Midbrain (tissue), 1 donor: ENCODE measurements at places on chromosomes 16 and 17.

- no peak for DNase-seq
These were observed 10.9 kb upstream of the DHRS7C start for GRCh38 chr17:9802294-9802693.

- no peak for DNase-seq
These were observed 14.2 kb downstream of the SLC7A5 start for GRCh38 chr16:87854907-87855683.

DNA sequence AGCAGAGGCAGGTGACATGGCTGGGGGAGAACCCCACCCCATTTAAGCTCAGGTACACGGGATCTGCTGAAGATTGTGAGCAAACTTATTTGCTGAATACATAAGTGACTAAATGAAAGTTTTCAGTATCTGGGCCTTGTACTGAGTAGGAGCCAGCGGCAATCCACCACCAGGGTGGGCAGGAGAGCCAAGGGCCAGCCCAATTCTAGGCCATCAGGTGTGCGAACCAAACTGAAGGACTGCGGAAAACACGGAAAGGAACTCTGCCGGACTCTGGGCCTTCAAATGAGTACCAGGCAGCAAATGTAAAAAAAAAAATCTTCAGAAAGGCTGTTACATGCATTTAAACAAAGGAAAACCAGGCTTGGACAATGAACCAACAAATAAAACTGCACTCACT is 19.7 kb downstream of the ARHGAP17 start:
- DNase-seq: no peak

- no peak for DNase-seq
These were observed 7.0 kb downstream of the KRT10 start for GRCh38 chr17:40815381-40815780.

DNA sequence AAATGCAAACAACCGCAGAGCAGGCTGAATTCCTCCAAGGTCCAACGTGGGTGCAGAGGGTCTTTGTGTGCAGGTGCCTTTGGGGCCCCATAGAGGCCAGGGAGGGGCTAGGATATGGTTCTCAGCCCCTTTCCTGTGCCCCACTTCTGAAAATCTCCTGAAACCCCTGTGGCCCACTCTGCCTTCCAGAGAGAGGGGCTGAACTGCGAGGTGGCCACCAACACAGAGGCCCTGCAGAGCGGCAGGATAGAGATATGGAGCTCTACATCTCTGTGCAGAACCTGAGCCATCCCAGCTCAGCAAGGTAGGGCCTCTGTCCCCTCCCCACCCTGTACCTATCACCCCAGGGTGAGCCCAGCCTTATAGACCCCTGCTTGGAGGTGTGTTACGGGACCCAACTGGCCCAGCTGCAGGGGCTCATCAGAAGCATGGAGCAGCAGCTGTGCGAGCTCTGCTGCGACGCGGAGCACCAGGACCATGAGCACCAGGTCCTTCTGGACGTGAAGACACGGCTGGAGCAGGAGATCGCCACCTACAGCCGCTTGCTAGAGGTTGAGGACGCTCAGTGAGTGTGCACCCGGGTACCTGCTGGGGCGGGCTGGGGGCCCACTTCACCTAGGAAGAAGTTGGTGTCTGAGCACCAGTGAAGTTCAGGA is 5.5 kb downstream of the USP6 start:
- no peak for DNase-seq

- no peak for DNase-seq
These were observed 6.6 kb upstream of the VASN start for GRCh38 chr16:4365014-4365406.

DNA sequence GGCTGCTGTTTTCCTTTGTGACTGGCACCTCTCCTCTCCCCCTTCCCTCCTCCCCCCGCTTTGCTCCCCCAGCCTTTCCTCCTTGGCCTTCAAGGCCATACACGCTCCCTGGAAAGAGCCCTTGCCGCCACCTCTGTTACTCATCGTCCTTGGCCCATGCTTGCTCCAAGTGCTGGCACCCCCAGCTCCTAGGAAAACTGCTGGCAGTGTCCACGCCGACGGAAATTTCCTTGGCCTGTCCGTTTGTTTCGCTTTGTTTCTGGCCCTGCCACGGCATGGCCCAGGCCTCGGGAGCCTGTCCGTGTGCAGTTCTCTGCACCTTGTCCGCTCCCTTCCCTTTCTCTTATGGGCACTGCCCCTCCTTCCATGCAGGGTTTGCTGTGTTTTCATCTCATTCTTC is 18.0 kb downstream of the CA5A start:
- DNase-seq: peak; percentile 42

DNA sequence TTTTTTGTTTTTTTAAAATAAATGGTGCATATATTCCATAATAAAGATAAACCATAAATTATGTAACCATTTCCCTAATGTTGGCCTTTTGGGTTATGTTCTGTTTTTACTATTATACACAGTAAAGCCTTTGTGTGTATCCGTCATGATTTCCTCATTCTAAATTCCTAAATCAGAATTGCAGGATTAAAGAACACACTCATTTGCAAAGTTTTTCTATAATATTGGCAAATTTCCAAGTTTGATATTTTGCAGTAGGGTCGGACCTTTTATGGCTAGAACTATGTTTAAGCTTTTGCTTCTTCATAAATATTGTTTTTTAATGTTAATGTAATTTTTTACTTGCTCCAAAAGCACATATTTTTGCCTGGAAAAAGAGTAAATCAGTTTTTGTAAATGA is 16.6 kb downstream of the GOSR1 start:
- no peak for DNase-seq

DNA sequence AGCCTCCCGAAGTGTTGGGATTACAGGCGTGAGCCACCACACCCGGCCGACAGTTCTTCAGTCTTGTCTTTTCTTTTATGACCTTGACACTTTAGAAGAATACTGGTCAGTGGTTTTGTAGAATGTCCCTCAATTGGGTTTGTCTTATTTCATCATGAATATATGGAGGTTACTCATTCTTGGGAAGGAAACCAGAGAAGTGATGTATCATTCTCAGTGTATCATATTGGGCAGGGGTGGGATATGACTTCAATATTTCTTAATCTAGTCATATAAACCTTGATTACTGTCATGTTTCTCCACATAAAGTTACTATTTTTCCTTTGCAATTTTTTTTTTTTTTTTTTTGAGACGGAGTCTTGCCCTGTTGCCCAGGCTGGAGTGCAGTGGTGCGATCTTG is 36.9 kb downstream of the SNTB2 start:
- DNase-seq: no peak

DNA sequence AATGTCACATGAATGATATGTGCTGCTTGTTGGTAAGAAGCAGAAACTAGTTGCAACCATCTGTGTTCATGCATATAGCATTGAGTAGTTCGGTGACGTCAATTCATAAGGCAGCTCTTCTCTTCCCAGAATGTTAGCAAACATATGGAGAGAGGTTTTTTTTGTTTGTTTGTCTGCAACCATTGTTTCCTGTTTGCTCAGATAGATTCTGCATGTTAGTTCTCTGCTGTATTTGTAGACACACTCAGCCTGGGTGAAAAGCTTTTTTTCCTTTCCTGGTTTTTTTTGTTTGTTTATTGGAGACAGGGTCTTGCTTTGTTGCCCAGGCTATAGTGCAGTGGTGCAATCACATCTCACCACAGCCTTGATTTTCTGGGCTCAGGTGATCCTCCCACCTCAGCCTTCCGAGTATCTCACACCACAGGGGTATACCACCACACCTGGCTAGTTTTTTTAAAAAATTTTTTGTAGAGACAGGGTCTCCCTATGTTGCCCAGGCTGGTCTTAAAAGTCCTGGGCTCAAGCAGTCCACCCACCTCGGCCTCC is 16.7 kb downstream of the WSB1 start:
- no peak for DNase-seq

- DNase-seq: no peak
These were observed 20.9 kb upstream of the CSNK2A2 start for GRCh38 chr16:58218786-58219185.

GRCh38 chr17:15404106-15405057 is 63.0 kb upstream of the TEKT3 start:
- DNase-seq: no peak

DNA sequence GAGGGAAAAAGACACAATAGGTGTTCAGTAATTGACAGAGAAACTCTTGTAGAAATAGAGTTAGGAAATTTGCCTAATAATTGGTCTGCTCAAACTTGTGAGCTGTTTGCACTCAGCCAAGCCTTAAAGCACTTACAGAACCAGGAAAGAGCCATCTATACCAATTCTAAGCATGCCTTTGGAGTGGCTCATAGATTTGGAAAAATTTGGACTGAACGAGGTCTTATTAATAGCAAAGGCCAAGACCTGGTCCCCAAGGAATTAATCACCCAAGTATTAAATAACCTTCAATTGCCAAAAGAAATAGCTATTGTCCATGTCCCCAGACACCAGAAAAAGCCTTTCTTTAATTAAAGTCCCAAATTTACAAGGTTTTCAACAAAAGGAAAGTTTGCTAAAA is 90.3 kb downstream of the EMP2 start:
- no peak for DNase-seq

DNA sequence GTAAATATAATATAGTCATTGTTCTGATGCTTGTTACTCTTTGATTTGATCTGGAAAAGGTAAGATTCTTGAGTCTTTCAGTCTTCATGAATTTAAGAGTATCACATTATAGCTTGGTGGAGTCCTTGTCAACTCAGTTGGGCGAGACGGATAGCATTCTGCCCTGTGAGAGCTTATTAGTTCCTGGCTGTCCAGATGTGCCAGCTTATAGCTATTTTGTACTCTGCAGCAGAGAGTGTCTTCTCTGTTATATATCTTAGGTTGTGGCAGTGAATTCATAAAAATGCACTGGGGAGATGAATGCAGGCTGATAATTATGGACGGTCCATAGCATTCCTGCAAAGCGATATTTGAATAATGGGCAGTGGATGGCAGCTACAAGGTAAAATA is 51.0 kb upstream of the CRISPLD2 start:
- no peak for DNase-seq

GRCh38 chr17:36131421-36131820 is 27.8 kb downstream of the CCL4 start:
- no peak for DNase-seq

GRCh38 chr17:9522074-9522473 is 53.5 kb downstream of the STX8 start:
- peak; percentile 56 for DNase-seq

DNA sequence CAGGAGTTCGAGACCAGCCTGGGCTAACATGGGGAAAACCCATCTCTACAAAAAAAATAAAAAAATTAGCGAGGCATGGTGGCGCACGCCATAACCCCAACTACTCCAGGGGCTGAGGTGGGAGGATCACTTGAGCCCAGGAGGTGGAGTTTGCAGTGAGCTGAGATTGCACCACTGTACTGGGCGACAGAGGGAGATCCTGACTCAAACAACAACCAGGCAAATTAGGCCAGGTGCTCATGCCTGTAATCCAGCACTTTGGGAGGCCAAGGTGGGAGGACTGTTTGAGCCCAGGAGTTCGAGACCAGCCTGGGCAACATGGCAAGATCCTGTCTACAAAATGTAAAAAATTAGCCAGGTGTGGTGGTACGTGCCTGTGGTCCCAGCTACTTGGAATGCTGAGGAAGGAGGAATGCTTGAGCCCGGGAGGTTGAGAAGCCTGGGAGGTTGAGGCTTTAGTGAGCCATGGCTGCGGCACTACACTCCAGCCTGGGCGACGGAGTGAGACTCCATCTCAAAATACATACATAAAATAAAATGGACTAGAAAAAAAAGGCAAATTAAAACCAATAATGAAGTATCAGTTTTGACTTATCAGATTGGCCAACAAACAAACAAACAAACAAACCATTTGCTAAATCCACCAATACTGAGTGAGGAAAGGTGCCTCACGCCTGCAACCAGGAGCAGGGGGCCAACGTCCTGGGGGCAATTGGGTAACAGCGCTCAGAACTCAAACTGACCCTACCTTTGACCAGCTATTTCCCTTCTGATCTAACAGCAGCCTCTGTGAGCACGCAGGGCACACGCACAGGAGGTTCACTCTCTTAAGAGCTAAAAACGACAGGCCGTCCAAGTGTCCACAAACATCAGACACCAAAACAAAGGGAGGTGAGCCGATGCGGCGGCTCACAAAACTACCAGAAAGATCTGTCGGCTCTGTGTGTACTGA is 19.4 kb upstream of the FASN start:
- no peak for DNase-seq

- peak; percentile 86 for DNase-seq
These were observed 2.6 kb upstream of the FMNL1 start for GRCh38 chr17:45218895-45219661.

DNA sequence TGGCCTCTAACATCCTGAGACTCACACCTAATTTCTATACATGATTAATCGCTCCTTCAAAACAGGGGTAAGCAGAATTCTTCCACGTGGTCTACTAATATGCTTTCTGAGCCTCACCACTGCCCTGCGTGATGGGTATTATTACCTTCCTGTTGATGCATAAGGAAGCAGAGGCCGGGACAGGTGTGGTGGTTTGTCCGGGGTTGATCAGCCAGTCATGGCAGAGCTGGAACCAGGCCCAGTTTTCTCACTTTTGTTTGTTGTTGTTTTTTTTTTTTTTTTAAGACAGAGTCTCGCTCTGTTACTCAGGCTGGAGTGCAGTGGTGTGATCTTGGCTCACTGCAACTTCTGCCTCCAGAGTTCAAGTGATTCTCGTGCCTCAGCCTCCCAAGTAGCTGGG is 31.2 kb downstream of the RNF135 start:
- DNase-seq: no peak

DNA sequence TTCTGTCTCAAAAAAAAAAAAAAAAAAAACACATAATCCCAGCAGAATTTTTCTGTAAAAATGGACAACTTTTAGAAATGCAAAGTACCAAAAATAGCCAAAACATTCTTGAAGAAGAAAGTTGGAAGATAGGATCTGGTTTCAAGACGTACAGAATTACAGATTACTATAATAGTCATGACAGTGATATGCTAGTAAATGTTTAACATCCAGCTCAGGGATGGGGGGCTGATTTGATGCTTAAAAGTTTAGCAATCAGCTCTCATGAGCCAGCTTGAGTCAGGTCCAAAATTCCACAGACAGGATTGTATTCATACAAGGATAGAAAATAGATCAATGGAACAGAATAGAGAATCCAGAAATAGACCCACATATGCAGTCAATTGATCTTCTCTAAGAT is 100.5 kb downstream of the CYB561 start:
- DNase-seq: no peak

GRCh38 chr17:40561871-40562611 is 3.2 kb downstream of the CCR7 start:
- no peak for DNase-seq

DNA sequence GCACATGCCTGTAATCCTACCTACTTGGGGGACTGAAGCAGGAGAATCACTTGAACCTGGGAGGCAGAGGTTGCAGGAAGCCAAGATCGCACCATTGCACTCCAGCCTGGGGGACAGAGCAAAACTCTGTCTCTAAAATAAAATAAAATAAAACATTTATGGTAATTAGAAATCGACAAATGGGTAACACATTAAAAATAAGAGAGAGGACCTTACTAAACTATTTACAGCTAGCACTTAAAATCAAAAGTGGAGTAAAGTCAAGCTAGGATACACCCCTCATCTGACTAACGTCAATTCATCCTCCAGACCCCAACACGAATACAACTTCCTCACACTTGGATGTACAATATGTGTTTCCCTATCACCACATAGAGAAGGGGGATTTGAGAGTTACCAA is 27.8 kb upstream of the RHOT1 start:
- no peak for DNase-seq
